ENCODE measurements at places on chromosomes 13 and 19.

DNA sequence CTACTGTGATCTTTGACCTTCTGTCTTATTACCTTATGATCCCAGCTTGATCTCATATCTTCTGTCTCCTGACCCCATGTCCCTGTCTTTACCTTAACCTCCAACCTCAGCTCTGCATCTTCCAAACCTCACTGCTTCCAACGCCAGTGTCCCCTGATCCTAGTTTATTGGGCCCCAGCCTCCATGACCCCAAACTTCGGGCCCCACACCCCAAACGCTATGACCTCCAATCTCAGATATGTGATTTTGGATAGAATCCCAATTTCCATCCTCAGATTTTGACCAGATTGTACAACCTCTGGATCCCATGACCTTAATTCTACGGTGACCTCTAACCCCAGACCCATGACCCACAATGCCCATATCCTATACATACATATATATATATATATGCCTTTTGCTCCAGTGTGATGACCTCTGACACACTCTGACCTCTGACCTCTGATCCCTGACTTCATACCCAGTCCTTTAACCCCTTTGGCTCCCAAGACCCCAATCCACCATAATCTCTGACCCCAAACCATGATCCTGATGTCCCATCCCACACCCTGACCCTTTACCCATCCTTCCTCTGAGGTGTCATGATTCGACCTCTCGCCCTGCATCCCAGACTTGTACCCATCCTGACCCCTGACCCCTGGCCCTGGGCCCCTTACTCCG is 3.5 kb downstream of the KLK12 start:
- DNase-seq, result no peak

DNA sequence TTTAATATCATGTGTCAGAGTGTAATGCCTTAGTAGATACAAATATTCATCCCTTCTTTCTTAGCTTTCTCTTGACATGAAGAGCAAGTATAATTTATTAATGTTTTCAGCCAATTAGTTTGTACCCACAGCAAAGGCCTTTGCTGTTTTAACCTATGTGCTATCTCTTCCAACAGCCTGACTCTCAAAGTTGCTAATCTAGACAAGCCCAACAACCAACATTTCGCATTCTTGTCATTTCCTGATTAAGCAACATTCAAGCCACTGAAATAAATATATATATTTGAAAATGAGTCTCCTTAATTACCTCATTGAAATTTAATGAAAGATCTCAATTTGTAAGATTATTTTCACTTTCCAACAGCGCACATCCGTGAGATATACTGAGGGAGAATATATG is 18.5 kb downstream of the EPSTI1 start:
- no peak for DNase-seq

- peak; percentile 19 for DNase-seq
Measured at GRCh38 chr13:73913079-73913740, 221.0 kb downstream of the KLF12 start.

DNA sequence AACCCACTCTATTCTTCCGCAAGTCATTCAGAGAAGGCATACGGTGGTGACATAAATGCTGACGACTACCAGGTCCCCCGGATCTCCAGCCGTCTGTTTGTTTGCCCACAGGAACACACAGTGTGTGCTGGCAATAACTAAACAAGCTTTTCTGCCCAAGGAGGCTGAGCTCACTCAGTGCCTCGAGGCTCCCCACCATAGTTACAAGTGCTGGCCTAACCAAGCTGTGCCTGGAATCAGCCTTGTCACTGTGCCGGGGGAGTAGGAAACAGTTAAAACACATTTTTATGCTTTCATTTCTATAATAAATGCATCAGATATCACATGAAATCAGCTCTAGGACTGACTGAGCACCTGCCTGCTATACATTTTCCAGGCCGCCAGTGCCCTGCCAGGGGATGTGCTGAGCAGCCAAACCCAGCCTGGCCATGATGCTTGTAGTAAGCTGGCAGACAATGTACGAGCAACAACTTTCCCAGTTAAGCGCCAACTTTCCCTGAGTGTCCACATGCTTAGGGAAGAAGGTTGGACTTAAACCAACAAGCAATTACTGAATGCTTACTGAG is 28.1 kb downstream of the BRD4 start:
- DNase-seq, result no peak

- DNase-seq, result no peak
Measured at GRCh38 chr19:16062789-16063188, 13.5 kb upstream of the TPM4 start.
